Type B pancreatic cell (in vitro differentiated cells): ENCODE measurements at places on chromosomes 3 and 15. TPM values are rescaled to one million over a fixed set of nuclear protein-coding genes. Genes with fewer than 3 reads are reported as not detected.

DNA sequence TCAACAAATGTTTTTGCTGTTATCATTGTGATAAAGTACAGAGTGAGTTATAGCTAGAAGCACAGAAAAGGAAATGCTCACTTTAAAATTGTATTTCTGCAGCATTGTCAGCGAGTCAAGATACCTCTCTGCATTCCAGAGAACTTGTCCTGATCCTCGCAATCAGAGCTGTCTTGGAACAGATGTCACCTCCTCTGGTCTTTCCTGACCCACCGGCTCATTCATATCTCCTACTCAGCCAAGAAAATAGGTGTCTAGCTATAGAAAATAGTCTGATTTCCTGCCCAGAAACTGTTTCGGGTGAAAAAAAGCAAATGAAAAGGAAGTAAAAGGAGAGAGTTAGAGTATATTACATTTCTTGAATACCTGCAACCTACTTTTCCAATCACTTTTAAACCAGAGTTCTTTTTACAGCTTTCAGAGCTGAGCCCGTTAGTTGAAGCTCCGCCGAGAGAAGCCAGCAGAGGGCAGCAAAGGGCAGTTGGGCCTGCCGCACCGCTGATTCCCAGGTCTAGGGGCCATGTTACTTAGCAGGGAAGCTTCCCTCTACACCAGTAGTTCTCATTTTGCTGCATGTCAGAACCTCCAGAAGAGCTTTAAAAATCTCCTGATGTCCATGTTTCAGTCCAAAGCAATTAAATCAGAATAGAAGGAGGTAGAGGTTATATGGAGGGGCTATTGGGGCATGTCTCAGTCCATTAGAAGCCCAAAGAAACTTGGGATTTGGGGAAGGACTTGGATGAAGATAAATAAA is 185.7 kb upstream of the THRB start:
- H3K36me3 ChIP-seq: peaks cover 4% of the 10 kb centered on the region
- peaks cover 34% of the 10 kb centered on the region for H3K4me1 ChIP-seq
- peak overlapping the region; percentile 9 for H3K27ac ChIP-seq
- H3K27me3 ChIP-seq: no peaks in the 10 kb centered on the region
- peak overlapping the region; percentile 8 for H3K4me3 ChIP-seq

GRCh38 chr15:53869044-53869805 is 109.0 kb upstream of the UNC13C start:
- H3K27me3 ChIP-seq: no peaks in the 10 kb centered on the region
- H3K27ac ChIP-seq: no peak overlapping the region
- H3K4me1 ChIP-seq: no peaks in the 10 kb centered on the region
- no peak overlapping the region for H3K4me3 ChIP-seq
- DNase-seq: no peak

DNA sequence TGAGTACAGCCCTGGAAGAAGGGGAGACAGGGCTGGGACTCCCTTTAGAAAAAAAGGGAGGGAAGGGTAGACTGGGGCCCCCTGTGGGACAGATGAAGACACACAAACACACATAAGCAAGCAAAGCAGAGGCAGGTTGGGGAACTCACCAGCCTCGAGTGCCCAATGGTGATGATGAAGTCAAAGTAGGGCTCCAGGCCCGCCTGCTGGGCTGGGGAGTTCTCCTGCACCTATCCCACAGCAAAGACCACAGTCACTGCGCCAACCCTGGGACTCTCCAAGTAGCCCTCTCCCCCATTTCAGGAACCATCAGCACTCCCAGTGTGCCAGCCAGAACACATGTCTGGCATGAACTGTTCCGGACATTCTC is 4.1 kb downstream of the GORASP1 start:
- H3K27ac ChIP-seq: no peak overlapping the region
- H3K27me3 ChIP-seq: no peaks in the 10 kb centered on the region
- peaks cover 23% of the 10 kb centered on the region for H3K4me1 ChIP-seq
- no peak overlapping the region for H3K4me3 ChIP-seq
- H3K36me3 ChIP-seq: peaks cover 16% of the 10 kb centered on the region
- no peak for DNase-seq

The MESP2 gene
- not detected in 2 replicates for total RNA-seq

The MEGF11 gene
- 2.6 and 3.3 TPM in 2 replicates for total RNA-seq
